ENCODE measurements at places on chromosomes 12 and 14. TPM values are rescaled to one million over a fixed set of nuclear protein-coding genes. Genes with fewer than 3 reads are reported as not detected.

The KCNH3 gene
- 1.8 TPM for total RNA-seq

- no peak for DNase-seq
Observed at GRCh38 chr14:30632730-30633129, 10.6 kb downstream of the SCFD1 start.

The LRRIQ1 gene
- 12.8 TPM for total RNA-seq

- DNase-seq, result no peak
Observed at GRCh38 chr12:96140174-96140573, 54.0 kb upstream of the ELK3 start.

The MYO1H gene
- not detected for total RNA-seq

The TMEM63C gene
- total RNA-seq, result 7.8 TPM

The TAS2R8 gene
- not detected for total RNA-seq

The TAS2R42 gene
- not detected for total RNA-seq

GRCh38 chr12:19003987-19004619, 125.4 kb upstream of the PLEKHA5 start:
- no peak for DNase-seq

GRCh38 chr14:30132196-30132595, 204.5 kb upstream of the PRKD1 start:
- no peak for DNase-seq

- DNase-seq, result no peak
Observed at GRCh38 chr14:24285351-24285750, 14.0 kb upstream of the RABGGTA start.

The DDX55 gene
- 13.7 TPM for total RNA-seq

DNA sequence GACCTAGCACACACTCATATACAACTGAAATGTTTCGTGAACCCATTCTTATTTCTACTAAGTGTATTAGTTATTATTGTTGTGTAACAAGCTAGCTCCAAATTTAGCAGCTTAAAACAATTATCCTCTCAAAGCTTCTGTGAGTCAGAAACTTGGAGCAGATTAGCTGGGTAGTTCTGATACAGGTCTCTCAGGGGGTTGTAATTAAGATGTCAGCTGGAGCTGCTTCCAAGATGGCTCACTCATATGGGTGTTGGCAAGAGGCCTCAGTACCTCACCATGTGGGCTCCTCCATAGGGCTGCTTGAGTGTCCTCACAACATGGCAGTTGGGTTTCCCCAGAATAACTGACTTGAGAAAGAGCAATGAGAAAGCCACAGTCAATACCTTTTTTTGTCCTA, 9.8 kb downstream of the GPR135 start:
- DNase-seq, result no peak

DNA sequence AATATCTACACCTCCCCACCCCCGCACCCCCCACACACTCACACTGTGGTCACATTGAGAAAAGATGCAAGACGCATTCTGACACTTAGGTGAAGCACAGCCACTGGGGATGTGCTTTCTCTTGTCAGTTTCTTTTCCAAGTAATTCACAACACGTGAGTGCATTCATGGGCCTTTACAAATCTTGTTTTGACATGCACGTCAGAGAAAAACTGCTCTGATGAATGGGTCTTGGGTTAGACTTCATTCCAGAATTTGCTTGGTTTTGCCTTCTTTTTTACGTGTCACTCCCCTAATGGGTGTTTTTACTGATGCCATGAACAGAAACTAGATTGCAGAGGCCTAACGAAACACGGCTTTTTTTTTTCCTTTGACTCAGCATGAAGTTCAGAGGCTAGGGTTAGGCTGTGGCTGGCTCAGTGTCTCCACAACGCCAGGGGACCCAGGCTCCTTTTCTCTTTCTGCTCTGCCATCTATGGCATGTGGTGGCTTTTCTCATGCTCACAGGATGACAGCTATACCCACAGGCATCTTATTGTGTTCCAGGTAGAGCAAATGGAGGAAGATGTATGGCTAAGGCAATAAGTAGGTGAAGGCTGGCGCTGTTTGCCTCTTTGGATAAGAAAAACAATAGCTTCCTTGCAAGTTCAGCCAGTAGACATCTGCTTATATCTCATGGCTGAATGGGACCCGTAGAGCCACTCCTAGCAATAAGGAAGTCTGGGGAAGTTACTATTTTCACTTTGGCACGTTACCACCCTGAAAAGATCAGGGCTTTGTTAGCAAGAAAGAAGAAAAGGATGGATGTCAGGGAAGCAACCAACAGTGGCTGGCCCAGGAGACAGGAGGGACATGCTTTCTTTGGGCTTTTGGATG, 253.3 kb downstream of the SLC15A4 start:
- DNase-seq, result no peak

- no peak for DNase-seq
Observed at GRCh38 chr12:92912052-92912451, 17.0 kb downstream of the EEA1 start.

- DNase-seq, result no peak
Observed at GRCh38 chr14:58356268-58356667, 39.5 kb upstream of the TOMM20L start.

The HRK gene
- not detected for total RNA-seq

- DNase-seq, result peak; percentile 9
Observed at GRCh38 chr12:102503056-102503681, 22.8 kb upstream of the IGF1 start.

The POTEG gene
- total RNA-seq, result 42.6 TPM

DNA sequence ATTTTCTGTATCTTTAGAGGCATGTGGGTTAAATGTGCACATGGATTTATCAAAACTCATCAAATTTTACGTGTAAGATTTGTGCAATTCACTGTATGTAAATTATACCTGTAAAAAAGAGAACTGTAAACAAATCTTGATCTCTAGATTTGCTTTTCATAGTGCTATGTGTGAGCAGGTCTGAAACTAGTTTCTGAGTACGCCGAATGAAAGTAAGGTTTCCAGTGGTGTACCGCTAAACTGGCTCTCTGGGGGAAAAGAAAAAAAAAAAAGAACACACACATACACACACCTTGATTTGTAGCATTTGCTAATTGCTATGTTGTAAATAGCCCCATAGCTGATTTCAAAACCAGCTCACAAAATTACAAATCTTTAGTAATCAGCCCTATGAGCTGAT, 8.6 kb upstream of the SLC41A2 start:
- no peak for DNase-seq

- no peak for DNase-seq
Observed at GRCh38 chr12:68317047-68317667, 15.0 kb downstream of the MDM1 start.

The DTX1 gene
- 2.6 TPM for total RNA-seq

GRCh38 chr12:50611021-50611744, 106.4 kb downstream of the DIP2B start:
- no peak for DNase-seq

DNA sequence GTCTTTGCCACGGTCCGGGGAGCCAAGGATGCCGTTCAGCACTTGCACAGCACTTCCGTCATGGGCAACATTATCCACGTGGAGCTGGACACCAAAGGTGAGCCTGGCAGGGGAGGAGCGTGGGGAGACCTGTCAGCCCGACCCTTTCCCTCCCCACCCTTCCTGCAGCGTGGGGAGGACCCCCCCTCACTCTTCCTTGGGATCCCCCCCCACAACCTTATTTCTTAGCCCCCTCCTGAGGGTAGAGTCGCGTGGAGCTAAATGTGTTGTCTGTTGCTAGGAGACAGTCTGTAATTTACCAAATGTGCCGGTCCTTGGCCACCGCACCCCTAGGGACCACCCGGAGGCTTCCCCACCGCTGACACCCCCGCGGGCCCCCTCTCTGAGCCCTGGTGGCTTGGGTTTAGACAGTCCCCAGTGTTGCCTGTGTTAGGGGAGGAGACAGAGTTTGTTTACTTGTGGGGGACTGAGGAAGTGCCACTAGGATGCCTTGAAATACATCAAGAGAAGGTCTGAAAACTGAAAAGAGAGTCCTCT, 2.3 kb downstream of the SETD1B start:
- DNase-seq, result no peak

GRCh38 chr12:58673021-58673420, 247.3 kb downstream of the LRIG3 start:
- DNase-seq, result no peak

DNA sequence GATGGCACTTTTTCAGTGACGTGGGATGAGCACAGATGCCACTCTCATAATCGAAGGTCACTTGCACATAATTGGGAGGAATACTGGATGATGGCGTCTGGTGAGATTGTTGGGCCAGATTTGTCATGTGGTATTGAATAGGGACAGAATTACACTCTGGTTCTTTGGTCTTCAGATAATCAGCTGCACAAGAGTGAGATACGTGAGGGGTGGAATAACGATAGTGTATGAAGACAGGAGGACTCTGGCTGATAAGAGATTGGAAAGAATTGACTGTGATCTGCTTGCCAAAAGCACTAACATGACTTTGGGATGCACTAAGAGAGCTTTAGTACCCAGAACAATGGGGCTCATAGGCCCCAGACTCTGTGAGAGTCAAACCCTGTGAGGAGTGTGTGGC, 7.0 kb upstream of the RABGGTA start:
- DNase-seq, result no peak

Data from prostate gland (tissue), 2 donors.